ENCODE measurements at places on chromosomes 4 and X. TPM values are rescaled to one million over a fixed set of nuclear protein-coding genes. Genes with fewer than 3 reads are reported as not detected.

- H3K4me3 ChIP-seq = no peak overlapping the region
- H3K27ac ChIP-seq = no peak overlapping the region
- no peaks in the 10 kb centered on the region for H3K4me1 ChIP-seq
Measured at GRCh38 chr4:71497078-71497477, 158.3 kb downstream of the SLC4A4 start.

DNA sequence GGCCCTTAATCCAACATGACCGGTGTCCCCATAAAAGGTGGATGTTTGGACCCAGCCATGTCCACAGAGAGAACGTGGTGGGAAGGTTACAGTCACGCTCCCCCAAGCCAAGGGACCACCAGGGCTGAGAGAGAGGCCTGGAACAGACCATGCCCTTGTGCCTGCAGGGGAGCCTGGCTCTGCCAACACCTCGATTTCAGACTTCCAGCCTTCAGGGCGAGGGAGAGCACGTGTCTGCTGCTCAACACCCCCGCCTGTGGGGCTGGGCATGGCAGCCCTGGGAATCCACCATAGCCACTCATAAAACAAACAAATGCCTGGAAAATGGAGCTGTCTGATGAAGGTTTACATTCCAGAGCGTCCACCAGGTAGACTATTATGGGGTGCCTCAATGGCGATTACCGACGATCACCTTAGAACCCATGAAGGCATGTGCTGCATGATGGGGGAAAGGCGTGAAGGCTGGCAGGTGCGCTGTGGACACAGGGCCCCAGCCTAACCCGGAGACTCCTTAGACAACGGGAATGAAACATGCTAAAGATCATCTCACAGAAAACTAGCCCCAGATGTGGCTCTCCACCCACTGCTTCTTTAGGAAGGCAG lies 42.3 kb upstream of the HMX1 start:
- no peak for DNase-seq
- no peak overlapping the region for H3K27ac ChIP-seq
- no peaks in the 10 kb centered on the region for H3K36me3 ChIP-seq
- no peaks in the 10 kb centered on the region for H3K4me1 ChIP-seq
- H3K4me3 ChIP-seq = no peak overlapping the region
- no peaks in the 10 kb centered on the region for H3K27me3 ChIP-seq

GRCh38 chr4:183436417-183436816 lies 8.0 kb upstream of the CDKN2AIP start:
- peaks cover 23% of the 10 kb centered on the region for H3K4me1 ChIP-seq
- no peak overlapping the region for H3K4me3 ChIP-seq
- no peak overlapping the region for H3K27ac ChIP-seq
- DNase-seq = no peak

- H3K4me3 ChIP-seq = no peak overlapping the region
- no peak overlapping the region for H3K27ac ChIP-seq
- H3K27me3 ChIP-seq = peaks cover 2% of the 10 kb centered on the region
- H3K4me1 ChIP-seq = peaks cover 9% of the 10 kb centered on the region
- no peaks in the 10 kb centered on the region for H3K36me3 ChIP-seq
Measured at GRCh38 chr4:48944252-48944651, 37.7 kb upstream of the OCIAD2 start.

DNA sequence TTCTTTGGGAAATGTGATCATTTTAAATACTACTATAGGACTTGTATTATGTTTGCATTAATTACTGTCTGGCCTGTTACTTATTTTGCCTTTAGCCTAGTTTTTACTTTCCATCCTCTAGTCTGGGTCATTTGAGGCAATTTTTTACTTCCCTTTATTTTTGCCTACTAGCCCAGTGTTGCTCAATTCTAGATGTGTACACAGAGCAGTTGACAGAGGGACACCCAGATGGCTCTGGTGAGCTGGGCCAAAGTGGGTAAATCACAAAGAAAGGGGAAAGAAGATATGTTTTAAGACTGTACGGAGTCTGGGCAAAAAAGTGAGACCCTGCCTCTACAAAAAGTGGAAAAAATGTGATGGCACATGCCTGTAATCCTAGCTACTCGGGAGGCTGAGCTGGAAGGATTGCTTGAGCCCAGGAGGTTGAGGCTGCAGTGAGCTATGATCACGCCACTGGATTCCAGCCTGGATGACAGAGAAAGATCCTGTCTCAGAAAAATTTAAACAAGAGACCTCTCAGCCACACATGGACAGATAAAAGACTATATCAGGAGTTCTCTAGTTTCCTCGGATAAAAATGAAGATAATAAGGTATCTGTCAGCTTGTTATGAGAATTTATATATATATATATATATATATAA lies 35.7 kb downstream of the APOO start:
- no peaks in the 10 kb centered on the region for H3K4me1 ChIP-seq
- peaks cover 3% of the 10 kb centered on the region for H3K36me3 ChIP-seq
- no peaks in the 10 kb centered on the region for H3K27me3 ChIP-seq
- no peak overlapping the region for H3K4me3 ChIP-seq

DNA sequence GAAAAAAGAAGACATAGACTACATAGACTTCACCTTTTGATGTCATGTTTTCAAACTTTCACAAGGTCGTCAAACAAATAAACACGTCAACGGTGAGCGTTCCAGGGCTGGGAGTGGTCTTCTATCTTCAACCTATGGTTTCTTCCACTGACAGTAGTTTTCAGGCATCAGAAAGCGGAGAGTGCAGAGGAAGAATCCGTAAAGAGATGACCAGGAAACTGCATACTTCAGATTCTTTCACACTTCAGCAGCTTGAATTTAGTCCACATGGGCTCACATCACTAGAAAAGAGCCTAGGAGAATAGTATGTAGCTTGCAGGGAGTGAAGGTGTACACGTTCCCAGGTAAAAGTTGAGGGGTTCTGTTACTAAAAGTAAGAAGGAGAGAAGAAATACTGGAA lies 58.5 kb downstream of the NPY1R start:
- no peaks in the 10 kb centered on the region for H3K4me1 ChIP-seq
- H3K4me3 ChIP-seq = no peak overlapping the region
- DNase-seq = no peak

PLAC8 gene
- 16.9 TPM for total RNA-seq

HSFX3 gene
- not detected for total RNA-seq

VSIG4 gene
- total RNA-seq = not detected

WDFY3 gene
- total RNA-seq = 1.7 TPM

PCDH11X gene
- not detected for total RNA-seq

ZBED1 gene
- 25.3 TPM for total RNA-seq

Data from activated CD4-positive, alpha-beta memory T cell treated with anti-CD3 and anti-CD28 coated beads for 36 hours (primary cell).